Tibial artery (tissue), 4 donors: ENCODE measurements at places on chromosomes 13 and 19.
A peak's percentile ranks its signal among the peaks of the same experiment; 100 is the strongest.

- DNase-seq = no peak
These were observed 6.0 kb upstream of the STK11 start for GRCh38 chr19:1199531-1199930.

DNA sequence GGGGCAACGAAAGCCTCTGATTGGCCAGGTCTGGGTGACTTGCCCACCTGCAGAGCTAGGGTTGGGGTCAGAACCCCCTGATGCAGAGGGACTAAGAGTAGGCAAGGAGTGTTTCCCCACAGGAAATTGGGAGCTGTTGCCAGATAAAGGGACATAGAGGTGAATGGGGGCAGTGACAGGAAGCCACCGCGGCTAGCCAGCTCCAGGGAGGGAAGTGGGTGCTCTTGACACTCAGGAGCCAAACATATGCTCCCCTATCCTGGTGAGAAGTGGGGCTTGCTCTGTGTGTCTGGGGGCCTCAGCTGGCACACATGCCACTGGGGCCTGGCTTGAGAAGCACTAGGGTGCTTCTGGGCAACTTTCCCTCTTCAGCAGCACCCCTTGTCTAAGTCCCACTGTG is 26.0 kb downstream of the WDR88 start:
- no peak for DNase-seq

DNA sequence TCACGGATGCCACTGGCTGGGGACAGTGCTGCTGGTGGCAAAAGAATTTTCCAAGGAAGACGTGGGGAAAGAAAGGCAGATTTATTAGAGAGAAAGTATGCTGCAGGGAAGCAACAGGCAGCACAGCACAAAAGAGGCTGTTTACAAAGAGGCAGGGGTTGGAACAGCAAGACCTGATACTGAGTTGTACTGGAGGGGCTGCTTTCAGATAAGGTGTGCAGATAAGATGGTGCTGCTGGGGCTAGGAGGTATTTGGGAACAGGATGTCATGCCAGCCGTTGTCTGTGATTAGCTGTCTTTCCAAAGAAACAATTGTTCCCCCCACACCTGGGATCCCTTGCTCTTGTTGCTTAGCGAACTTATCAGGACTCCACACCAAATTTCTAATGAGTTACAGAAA is 2023.3 kb upstream of the PCDH20 start:
- no peak for DNase-seq

- no peak for DNase-seq
These were observed 29.4 kb downstream of the NLRP2 start for GRCh38 chr19:54995561-54995960.

GRCh38 chr13:100600915-100601314 is 12.3 kb upstream of the GGACT start:
- DNase-seq = no peak

GRCh38 chr13:32941368-32941767 is 74.9 kb upstream of the KL start:
- DNase-seq = no peak

- DNase-seq = peak; percentile 78
These were observed 16.8 kb downstream of the CEBPG start for GRCh38 chr19:33390101-33390907.

DNA sequence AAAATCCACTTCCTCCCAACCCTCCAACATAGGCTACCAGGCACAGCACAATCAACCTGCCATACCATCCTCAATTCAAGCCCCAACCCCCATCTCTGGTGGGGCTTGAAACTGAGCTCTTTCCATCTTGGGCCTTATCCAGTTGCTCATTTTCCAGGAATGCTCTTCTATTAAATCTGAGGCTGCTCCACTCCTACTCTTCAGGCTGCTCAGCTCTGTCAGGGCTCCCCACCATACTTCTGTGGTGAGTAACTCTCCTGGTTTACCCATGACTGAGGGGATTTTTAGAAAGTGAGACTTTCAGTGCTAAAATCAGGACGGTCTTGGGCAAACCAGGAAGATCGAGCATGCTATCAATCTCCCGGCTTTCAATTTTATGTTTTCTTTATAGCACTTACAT is 512.8 kb downstream of the LMO7 start:
- no peak for DNase-seq

GRCh38 chr13:39699274-39699673 is 43.8 kb downstream of the COG6 start:
- DNase-seq = no peak

DNA sequence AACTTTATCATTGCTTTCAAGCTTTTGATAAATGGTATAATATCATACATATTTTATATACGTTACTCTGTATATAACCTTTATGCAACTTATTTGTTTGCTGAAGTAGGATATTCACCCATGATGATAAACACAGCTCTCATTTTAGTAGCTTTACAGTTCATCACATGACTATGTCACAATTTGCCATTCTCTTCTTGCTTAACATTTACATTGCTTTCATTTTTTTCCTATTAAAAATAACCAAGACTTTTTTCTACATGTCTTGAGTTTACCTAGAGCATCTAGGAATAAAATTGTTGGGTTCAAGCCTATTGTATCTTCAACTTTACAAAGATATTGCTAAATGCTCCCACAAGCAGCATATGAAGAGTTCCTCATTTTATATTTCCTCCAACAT is 54.0 kb downstream of the KCNRG start:
- DNase-seq = no peak

- DNase-seq = no peak
These were observed 14.5 kb downstream of the SHISA2 start for GRCh38 chr13:26037302-26037701.

GRCh38 chr19:11164879-11165406 is 9.4 kb upstream of the SPC24 start:
- peak; percentile 90 for DNase-seq

- no peak for DNase-seq
These were observed 389.3 kb downstream of the LMO7 start for GRCh38 chr13:76025392-76025791.

DNA sequence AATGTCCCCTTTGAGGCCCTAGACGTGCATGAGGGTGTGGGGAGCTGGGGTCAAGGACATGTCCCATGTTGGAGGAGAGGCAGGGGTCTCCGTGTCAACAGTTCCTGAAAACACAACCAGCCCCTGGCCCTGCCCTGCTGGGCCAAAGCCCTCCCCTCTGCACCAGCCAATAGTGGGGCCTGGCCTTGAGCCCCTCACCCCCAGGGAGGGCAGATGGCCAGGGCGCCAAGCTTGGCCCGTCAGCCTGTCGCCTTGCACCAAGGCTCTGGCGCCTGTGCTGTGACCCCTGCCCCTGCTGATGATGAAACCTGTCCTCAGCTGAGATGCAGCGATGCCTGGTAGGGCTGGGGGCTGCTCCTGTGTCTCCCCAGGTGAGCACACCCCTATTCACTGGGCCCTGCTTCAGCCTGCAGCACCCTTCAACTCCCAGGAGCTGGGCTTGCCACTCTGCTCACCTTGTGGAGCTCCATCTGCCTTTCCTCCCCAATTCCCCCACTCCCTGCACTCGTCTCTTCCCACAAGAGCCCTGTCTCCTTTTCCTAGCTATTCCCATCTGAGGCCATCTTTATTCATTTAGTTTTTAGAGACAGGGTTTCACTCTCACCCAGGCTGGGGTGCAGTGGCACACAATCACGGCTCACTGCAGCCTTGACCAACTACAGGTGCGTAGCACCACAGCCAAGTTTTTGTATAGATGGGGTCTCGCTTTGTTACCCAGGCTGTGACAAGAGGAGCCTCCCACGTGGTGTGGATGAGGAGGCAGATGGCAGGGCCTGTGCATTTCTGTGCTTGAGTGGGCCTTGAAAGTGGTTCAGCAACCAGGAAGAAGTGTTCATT is 2.1 kb upstream of the HAMP start:
- no peak for DNase-seq

GRCh38 chr13:50690006-50690405 is 153.5 kb downstream of the DLEU7 start:
- no peak for DNase-seq

DNA sequence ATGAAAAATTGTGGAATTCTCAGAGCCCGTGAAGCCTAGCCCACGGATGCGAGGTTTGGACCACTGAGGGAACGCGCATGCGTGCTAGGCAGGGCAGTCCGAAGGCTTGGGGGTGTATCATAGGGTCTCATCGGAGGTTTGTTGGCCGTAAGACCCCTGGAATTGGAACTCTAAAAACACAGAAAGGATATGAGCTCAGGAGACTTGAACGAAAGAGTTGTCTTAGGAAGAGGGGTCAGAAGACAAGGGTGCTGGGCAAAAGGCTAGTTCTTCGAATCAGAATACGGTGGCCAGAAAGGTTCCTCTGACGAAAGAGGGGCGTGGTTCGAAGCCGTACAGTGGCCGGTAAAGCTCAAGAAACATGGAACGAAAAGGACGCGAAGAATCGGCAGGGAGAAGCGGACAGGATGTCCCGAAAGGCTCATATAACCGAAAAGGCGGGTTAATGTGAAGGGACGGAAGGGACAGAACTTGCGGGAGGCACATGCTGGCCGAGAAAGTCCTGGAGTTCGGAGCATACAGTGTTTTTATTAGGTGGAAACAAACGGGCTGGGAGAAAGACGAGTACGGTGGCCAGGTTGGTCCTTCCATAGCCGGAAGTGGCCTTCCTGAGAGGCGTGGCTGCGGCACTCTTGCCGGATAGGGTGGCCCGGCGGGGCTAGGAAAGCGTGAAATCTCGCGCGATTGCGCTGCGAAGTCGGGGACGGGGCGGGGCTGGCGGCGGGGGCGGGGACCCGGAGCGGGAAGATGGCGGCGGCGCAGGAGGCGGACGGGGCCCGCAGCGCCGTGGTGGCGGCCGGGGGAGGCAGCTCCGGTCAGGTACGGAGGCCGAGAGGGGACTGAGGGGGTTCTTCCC is at the start of gene CLPTM1:
CLPTM1 (plus strand) TSS at position 732 of the 856 bp plus-strand sequence; CDS start at position 748, 16 bp downstream.
- DNase-seq = peak; percentile 95

GRCh38 chr19:37925212-37925611 is 18.2 kb downstream of the SIPA1L3 start:
- no peak for DNase-seq

GRCh38 chr19:34104557-34104956 is 67.7 kb upstream of the LSM14A start:
- DNase-seq = no peak

- no peak for DNase-seq
These were observed 27.1 kb upstream of the PARP4 start for GRCh38 chr13:24539500-24540165.

DNA sequence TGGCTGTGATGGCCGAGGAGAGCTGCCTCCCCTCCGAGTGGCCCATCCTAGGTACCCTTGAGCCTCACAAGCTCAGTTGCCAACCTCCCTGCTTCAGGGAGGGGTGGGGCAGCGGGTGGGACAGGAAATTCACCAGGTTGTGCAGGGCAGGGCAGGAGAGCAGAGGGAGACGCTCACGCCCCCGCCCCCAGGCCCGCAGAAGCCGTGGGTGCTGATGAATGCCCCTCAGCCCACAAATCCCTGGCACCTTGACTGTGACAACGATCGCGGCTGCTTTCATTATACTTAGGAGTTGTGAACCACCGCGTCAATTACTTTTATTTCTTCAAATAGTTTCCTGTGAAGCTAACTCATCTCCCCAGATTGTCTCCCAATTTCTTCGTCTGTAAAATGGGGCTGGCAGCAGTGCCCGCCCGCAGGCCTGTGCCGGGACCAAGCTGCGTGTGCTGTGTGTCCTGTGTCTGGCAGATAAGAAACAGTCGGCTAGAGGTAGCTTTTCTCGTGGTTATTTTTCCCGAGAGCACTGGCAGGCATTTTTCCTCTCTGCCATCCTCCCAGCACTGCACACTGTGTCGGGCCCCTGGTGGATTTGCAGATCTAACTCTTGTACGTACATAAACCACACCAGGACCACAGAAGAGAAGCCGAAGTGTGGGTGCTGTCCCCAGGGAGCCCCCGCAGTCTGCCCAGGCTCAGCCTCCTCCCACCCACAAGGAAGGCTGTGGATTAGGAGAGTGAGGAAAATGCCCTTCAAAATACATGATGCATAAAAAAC is 7.9 kb upstream of the RASA3 start:
- peak; percentile 59 for DNase-seq

GRCh38 chr13:29081697-29082440 is 261.7 kb downstream of the MTUS2 start:
- DNase-seq = no peak

- DNase-seq = no peak
These were observed 1.3 kb downstream of the ZNF749 start for GRCh38 chr19:57436417-57436816.

- no peak for DNase-seq
These were observed 2.9 kb downstream of the TGFB1 start for GRCh38 chr19:41350735-41351338.

DNA sequence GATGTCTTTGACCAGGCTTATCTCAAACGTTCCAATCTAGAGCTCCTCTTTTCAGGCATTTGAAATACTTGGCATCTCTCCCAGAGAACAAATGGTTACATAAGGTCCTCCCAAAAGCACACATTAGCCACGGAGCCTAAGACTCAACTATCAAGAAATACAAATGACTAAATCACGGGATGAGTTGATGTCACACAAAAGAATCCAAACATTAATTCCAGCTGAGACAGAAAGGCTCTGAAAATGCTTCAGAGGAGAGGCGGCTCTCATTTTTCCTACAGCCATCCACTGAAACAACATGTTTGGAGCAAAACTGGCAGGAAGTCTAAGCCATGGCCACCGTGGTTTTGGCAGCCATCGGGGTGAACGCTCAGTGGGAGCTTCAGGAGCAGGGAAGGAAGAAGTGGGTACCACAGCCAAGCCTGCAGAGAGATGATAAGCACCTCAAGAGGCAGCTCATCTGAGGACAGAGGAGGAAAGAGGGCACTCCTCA is 122.5 kb downstream of the STK24 start:
- DNase-seq = peak; percentile 84

- no peak for DNase-seq
These were observed 2.1 kb downstream of the IFNL2 start for GRCh38 chr19:39270036-39270871.

DNA sequence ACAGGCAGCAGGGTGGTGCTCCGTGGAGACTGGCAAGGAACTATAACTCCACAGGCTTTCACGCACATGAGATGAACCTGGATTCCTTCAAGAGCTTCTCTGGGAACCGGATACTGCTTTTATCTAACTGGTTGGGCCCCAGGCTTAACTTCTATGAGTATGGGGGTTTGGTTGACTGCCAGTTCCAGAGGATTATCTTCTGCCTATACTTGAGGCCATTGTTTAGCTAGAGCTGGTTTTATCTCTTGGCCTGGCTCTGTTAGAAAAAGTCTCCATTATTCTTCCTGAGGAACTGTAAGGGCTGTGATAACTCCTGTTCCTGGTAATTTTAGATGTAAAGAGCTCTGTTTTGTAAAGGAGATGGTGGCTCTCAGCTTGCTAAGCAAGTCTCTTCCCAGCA is 40.9 kb downstream of the ZNF846 start:
- no peak for DNase-seq

GRCh38 chr19:3664879-3665642 is 35.2 kb downstream of the PIP5K1C start:
- no peak for DNase-seq
